ENCODE measurements at places on chromosomes 16 and 17. TPM values are rescaled to one million over a fixed set of nuclear protein-coding genes. Genes with fewer than 3 reads are reported as not detected.

KCNJ12 gene
- 2.8 TPM for total RNA-seq

CDH1 gene
- total RNA-seq, result 2.0 TPM

NUPR1 gene
- 0.09 TPM for total RNA-seq

IL34 gene
- total RNA-seq, result 4.1 TPM

HOXB1 gene
- total RNA-seq, result not detected

TMEM235 gene
- total RNA-seq, result 1.6 TPM

TBC1D3K gene
- not detected for total RNA-seq

OR1F1 gene
- total RNA-seq, result 1.1 TPM

EPX gene
- total RNA-seq, result 0.09 TPM

RGS11 gene
- 10.1 TPM for total RNA-seq

SSTR5 gene
- total RNA-seq, result not detected

SPATA32 gene
- not detected for total RNA-seq

HP gene
- total RNA-seq, result 0.27 TPM

ANKFN1 gene
- total RNA-seq, result 19.1 TPM

KRT23 gene
- total RNA-seq, result not detected

CHST4 gene
- total RNA-seq, result not detected

VAMP2 gene
- 29.9 TPM for total RNA-seq

RNF222 gene
- not detected for total RNA-seq

KRTAP3-2 gene
- total RNA-seq, result not detected

CCDC200 gene
- not detected for total RNA-seq

SLX4 gene
- total RNA-seq, result 12.2 TPM

CTRB2 gene
- not detected for total RNA-seq

OSGIN1 gene
- not detected for total RNA-seq
